ENCODE measurements at places on chromosomes 7 and 10.
A peak's percentile ranks its signal among the peaks of the same experiment; 100 is the strongest.

- no peak for DNase-seq
Observed at GRCh38 chr7:94398841-94399240, 4.1 kb downstream of the COL1A2 start.

DNA sequence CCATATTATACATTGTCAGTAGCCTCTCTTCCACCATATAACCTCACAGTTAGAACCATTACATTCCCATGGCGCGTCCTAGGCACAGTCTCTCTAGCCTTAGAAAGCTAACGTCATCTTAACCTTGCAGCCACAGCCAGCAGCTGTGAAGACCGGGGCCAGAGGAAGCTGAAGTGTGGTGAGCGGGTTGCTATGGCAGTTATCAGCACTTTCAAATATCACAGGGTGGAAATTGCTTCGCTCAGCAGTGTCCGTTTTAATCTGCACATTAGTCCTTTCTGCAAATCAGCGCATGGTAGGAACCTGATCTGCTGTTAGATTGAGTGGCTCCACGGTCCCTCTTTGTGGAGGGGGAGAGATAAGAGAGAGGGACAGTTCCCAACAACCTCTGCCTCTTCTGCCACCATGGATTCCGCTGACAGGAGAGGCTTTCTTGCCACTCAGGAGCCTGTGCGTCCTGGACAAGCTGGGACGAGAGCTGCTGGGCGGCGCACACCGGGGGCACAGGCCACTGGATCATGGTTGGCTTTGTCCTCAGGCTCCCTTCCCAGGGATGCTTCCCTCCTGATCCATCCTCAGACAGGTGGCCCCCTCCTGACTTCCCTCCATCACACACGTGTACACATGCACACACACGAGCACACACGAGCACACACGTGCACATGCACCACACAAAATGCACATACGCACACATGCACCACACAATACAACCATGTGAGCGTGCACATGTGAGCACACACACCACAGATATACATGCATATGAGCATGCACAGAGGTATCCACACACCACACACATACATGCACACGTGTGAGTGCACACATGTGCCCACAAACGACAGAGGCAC, 93.8 kb downstream of the WDR37 start:
- no peak for DNase-seq

- no peak for DNase-seq
Observed at GRCh38 chr7:49243521-49243920, 319.2 kb downstream of the CDC14C start.

- no peak for DNase-seq
Observed at GRCh38 chr7:114082642-114083165, 163.9 kb upstream of the PPP1R3A start.

GRCh38 chr10:3482200-3482993, 302.6 kb downstream of the KLF6 start:
- DNase-seq, result peak; percentile 3

DNA sequence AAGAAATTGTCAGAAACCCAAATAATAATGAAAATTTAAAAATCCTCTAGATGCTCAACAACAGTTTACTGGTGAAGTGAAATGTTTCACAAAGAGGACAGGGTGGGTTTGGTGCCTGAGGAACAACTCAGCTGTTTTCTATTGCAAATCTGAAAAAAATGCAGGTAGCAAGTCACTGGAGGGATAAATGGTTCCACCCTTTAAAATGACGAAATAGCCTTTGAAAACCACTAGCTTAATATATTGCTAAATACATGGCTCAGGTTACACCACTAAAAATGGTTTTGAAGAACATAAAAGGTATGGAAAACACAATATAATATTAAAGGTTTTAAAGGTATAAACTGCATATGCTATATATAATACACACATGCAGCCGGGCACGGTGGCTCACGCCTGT, 69.5 kb downstream of the LMBR1 start:
- DNase-seq, result no peak

GRCh38 chr7:20228654-20229053, 11.5 kb upstream of the MACC1 start:
- DNase-seq, result no peak
